ENCODE measurements at places on chromosomes 7 and 10.

- no peak for DNase-seq
These were observed 490 bp downstream of the KIN start for GRCh38 chr10:7787150-7787856.

DNA sequence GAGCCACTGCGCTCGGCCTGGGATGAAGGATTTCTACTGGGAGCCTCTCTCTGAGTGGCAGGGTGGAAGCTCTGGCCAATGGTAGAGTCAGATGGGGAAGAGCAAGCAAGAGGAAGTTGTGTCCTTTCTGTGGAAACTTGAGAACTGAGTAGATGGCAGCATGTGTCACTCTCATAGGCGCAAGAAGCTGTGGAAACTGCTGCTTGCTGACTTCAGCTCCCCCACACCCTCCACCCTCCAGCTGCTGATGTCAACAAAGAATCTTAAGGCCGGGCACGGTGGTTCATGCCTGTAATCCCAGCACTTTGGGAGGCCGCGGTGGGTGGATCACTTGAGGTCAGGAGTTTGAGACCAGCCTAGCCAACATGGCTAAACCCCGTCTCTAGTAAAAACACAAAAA, 39.8 kb upstream of the SRGN start:
- no peak for DNase-seq

DNA sequence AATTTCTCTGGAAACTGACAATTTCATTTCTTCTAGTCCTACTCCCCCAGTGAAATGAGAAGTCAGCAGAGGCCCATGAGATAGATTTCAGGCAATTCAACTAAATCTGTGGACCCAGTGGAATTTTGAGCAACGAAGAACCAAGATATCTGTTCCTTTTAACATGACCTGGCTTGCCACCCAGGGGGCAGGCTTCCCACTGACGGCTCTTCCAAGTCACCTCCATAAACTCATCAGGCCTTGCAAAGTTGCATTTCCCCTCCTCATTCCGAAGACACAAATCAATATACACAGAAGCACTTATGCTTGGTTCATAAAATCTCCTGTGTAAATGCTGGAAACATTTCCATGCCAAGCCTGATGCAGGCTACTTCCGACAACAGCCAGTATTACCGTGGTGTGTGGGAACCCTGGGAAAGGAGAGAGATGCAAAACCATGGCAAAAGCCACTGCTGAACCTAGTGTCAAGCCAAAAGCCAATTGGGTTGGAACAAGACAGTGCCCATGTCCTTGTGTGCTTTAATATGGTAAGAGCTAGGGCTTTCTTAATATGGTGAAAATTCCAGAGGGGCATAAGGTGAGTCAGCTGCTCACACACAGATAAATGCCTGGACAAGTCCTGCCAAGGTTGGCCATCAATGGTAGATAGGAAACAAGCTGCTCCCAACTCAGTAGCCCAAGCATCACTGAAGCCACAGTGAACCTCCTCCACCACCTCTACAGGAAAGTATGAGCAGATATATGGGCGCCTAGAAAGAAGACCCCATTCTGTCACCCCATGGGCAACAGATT, 1.6 kb downstream of the FRMD4A start:
- DNase-seq, result no peak

- no peak for DNase-seq
These were observed 135.7 kb upstream of the GDF10 start for GRCh38 chr10:47164126-47164799.

DNA sequence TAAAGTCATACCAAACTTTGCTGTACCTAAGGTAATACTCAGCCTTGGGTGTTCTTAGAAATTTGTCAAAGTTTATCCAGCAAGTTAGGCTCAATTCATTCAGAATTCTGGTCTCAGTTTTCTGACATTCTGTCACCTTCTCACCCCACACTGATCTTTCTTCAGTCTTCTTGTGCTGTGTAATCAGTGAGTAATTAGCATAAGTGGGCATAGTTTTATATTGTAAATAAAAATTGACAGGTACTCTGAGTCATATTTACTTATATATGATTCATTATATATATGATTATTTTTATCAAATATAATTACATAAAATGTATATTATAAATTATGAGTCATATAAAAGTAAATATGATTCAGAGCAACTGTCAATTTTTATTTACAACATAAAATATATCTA, 170.9 kb upstream of the MAGI2 start:
- no peak for DNase-seq

- no peak for DNase-seq
These were observed 15.8 kb downstream of the WDFY4 start for GRCh38 chr10:48700493-48700892.

GRCh38 chr10:23037152-23037551, 58.2 kb upstream of the MSRB2 start:
- no peak for DNase-seq

GRCh38 chr7:50389961-50390360, 60.2 kb downstream of the FIGNL1 start:
- no peak for DNase-seq

- DNase-seq, result no peak
These were observed 31.3 kb upstream of the INSYN2A start for GRCh38 chr10:127227663-127228062.

GRCh38 chr10:99341860-99342490, 12.8 kb downstream of the CNNM1 start:
- no peak for DNase-seq

- no peak for DNase-seq
These were observed 1078.4 kb downstream of the KCNMA1 start for GRCh38 chr10:76558996-76559891.

- peak; percentile 27 for DNase-seq
These were observed 8.2 kb downstream of the TFR2 start for GRCh38 chr7:100632951-100633717.

DNA sequence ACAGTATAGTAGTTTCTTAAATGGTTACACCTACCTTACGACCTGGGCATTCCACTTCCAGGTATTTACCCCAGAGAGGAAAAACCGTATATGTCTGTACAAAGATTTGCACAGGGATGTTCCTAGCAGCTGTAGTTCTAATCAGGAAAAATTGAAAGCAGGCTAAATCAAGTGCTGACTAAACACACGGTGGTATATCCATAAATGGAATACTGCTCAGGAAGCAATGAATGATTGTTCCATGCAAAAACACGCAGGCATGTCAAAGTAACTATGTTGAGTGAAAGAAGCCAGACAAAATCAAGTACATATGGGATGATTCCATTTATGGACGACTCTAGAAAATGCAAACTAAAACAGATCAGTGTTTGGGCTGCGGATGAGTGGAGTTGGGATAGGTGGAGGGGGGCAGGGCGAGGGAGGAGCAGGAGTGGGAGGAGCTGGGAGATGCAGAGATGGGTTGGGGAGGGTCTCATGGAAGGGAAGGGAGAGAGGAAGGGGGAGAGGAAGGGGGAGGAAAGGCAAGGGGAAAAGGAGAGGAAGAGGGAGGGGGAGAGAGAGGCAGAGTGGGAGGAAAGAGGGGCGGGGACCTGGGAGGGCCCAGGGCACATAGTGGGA, 484 bp upstream of the MSRB2 start:
- no peak for DNase-seq

DNA sequence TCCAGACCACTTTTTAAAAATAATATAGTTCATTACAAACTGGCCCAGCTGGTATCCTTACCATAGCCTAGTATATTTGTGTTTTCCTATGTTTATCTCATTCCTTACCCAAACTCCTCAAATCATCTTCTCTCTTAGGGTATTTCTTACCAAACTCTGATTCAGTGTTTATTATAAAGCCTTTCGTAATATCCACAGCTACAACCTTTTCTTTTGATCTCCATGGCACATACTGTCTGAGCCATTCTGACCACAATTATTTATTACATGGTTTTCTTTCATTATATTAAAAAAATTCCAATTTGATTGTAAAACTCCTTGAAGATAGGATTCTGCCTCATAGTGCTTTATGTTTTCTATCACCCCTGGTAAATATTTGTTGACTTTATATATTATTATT, 94.2 kb downstream of the LRMDA start:
- no peak for DNase-seq

DNA sequence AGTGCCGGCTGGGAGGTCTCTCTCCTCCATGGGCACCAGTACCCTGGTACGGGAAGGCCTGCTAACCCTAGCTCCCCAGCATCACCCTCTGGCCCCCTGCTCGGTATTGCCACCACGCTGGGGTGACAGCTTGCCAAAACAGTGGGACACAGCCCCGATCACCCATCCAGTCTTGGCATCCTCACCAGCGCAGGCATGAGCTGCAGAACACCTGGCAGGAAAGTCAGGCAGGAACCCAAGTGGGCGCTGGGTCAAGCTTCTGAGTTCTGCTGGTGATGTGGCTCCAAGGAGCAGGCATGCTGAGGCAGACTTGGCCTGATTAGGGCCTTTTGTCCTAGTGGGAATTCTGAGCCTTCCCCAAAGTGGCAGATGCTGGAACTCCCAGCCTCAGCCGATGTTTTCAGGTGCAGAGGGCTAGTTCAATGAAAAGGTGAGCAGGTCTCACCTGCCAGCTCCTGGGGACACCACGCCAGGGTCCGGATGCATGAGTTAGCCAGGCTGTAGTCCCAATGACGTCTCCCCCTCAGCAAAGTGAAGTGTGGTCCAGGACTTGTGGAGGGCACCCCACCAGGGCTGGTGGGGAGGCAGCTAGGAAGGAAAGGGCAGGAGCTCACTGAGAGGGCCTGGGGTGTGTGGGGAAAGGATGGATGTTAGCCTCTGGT, 8.5 kb upstream of the ZNF22 start:
- no peak for DNase-seq

DNA sequence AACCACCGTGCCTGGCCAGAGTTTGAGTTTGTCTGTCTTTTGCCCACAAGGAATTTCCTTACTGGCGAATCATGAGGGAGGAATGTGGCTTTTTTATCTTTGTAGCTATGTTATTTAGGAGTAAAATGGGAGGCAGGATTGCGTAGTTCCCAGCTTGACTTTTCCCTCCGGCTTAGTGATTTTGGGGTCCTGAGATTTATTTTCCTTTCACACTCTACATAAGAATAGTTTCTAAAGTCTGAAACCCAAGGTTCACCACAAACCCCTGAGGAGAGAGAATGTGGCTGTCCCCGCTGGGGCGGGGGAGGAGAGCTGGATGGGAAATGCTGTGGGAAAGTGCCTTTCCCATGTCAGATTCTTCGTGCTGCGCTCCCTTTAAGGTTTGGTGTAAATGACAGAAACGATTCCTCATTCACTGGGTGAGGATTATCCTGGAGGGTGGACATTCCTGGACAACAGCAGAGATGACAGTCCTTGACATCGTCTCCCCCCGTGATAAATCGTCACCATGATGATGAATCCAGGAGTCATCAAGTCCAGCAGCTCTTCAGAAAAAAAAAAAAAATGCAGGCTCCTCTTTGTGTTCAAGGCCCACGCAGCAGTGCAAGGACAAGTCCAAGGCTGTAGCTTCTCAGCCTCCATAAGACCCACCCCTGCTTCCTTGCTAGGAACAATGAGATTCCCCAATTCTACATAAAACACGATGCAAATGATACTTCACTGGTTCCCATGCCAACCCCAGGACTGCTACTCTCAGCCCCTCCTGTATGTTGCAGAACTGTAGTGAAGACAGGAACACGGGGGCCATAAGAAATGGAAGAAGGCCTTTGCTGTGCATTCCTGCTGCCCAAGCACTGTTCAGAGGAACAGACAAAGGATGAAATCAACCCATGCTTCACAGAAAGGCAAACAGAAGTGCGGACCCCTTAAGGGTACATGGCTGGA, 233.1 kb downstream of the CCDC3 start:
- no peak for DNase-seq

DNA sequence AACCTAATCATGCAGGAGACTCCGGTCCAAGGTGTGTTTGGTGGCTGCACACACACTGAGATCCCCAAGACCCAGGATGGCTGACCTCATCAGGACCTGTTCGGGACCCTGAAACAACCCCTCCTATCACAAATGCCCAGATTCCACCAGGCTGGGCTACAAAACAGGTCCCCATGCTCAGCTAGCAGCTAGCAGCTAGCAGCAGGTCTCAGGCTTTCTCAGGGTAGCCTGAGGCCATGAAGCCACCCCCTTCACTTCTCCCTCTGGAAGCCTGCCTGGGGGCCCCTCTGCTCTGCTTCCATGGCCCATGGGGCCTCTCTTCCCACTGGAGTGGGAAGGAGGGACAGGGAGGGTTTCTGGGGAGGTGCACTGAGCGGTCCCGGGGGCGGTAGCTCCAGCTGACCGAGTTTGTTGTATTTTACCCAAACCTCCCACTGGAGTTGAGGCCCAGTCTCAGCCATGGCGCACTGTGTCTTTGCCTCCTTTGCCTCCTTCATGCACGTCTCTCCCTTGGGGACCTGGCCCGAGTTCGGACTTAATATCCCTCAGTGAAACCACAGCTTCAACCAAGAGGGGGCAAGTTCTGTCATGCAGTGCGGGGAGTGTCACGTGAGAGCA, 95.1 kb upstream of the GPR26 start:
- DNase-seq, result no peak

DNA sequence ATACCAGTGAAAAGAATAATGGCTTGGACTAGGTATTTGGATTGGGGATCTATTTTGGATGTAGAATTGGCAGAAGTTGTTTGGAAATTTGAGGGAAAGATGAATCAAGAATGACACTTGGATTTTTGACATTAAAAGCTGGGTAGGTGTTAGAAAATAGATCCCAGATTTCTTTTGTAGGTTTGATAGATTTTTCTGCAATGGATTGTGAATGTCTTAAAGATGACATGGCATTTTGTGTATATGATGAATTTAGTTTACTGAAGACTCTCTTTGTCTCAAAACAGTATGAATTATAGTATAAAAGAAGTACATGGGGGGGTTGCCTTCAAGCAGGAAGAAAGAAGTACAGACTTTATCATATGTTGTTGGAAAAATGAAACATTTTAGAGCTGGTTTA, 75.8 kb downstream of the MPLKIP start:
- no peak for DNase-seq

DNA sequence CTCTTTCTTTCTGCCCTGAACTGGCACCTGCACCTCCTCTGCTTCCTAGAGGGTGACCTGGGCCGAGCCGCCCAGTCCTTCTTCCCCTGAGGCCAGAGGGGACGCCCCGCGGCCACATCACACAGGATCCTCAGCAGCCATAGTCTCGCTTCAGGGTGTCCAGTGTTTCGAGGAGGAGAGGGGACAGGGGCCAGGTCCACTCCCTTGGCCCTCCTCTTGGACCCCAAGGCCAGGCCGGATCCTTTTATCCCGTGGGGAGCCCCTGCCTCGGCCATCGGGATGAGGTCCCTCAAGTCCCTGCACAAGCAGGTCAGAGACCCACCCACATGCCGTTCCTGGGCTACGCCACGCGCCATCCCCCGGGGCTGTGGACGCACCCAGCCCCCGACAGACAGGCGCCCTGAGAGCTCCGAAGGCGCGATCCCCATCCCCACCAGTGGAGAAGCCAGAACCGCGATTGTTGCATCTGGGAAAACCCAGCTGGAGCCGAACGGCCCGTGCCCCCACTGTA, 3.6 kb downstream of the BHLHA15 start:
- no peak for DNase-seq

DNA sequence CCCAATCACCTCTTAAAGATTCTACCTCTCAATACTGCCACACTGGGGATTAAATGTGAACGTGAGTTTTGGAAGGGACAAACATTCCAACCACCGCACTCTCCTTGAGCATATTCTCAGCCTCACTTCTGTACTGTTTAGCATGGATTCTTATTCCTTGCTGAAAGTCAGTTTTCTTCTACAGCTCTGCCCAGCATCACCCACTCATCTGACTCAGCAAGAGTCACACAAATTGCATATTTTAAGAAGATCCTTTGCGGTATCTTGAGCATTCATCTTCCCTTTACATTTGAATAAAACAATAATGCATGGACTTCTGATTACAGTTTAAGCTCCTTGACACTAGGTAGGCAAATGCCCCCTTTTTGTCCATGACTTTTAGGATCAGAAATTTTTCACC, 251.6 kb upstream of the MKLN1 start:
- no peak for DNase-seq

GRCh38 chr7:139561-140243, 52.7 kb upstream of the FAM20C start:
- DNase-seq, result no peak

- no peak for DNase-seq
These were observed 99.7 kb downstream of the PLCE1 start for GRCh38 chr10:94093286-94093905.
